ENCODE measurements at places on chromosomes 16 and 17.

DNA sequence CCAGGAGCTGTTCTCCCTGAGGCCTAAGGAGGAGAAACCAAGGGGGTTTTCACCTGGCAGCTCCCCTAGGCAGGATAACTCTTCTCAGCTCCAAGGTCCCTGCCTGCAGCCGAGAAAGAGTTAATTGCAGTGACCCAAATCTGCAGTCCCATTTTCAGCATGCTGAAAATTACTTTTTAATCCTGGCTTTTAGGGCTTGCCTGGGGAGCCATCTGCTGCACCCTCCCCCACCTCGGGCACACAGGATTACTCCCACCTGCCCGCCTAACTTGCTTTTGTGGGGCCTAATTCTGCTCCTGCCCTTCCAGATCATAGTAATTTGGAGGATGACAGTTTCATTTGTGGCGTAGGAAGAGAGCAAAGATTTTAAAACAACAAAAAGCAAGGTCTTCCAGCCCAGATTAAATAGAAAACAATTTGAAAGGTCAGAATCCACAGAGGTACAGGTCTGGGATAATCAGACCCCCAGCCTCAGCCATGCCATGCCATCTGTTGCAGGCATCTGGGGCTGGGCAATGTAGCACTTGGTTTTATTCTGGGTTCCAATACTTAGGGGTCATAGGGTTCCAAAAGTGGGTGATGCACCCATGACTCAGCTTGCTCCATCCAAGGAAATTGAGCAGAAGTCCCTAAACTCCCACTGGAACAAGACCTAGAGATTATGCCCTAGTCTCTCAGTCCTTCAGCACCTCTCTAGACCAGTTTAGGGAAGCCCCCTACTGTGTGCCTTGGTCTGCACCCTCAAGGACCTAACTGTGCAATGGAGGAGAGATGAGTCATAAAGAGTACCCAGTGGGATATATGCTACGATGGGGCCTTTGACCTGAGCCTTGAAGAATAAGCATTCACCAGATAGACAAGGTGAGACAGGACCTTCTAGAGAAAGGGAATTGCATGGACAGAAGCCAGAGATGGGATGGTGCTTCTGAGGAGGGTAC is 64.5 kb upstream of the NLK start:
- no peak for DNase-seq

- no peak for DNase-seq
Observed at GRCh38 chr16:2487903-2488531, 13.1 kb downstream of the TBC1D24 start.

- DNase-seq = no peak
Observed at GRCh38 chr17:8788998-8789397, 10.2 kb downstream of the MFSD6L start.

DNA sequence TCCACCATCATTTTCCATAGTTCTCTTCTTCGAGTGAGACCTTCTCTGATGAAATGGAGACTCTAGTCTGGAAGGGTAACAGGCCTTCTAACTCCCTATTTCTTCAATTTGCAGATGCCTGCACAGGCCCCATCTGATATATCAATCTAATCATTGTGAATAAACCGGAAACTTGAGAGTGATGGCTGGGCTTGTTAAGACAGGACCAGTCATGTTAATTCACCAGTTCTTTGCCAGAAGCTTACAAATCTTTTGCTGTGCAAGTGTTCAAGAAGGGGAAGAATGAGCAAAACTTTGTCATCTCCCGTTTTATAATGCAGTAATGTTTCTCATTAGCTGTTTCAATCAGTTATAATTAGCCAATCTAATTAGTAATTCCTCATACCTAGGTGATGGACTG is 1561.3 kb upstream of the GOT2 start:
- DNase-seq = no peak

GRCh38 chr17:49342575-49342936 is 19.5 kb downstream of the ZNF652 start:
- no peak for DNase-seq

GRCh38 chr17:19900809-19901208 is 33.1 kb upstream of the ULK2 start:
- DNase-seq = no peak

DNA sequence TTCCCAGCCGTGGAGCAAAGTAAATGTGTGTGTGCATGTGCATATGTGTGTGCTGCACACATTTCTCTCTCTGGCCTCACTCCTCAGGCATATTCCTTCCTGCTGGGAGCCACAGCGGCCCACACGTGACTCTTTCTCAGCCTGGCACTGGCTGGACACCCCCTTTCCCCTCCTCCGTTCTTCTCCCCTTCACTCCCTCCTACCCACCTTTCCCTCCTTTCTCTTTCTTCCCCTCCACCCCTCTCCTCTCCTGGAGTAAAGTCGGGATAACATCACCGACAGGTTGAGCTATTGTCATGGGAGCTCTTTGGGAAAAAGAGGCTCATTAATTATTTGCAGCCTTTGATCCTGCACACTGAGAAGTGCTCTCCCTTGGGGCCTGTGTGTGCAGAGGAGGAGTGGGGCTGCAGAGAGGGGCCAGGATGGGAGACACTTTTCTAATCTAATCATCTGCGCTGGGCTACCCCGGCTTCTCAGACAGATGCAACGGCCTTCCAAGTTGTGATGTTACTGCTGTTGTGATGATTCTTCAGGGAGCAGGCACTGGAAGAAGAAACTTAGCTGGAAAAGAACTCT is 126.3 kb upstream of the HSBP1 start:
- DNase-seq = no peak

GRCh38 chr16:27347930-27348685 is 34.3 kb downstream of the IL4R start:
- no peak for DNase-seq

DNA sequence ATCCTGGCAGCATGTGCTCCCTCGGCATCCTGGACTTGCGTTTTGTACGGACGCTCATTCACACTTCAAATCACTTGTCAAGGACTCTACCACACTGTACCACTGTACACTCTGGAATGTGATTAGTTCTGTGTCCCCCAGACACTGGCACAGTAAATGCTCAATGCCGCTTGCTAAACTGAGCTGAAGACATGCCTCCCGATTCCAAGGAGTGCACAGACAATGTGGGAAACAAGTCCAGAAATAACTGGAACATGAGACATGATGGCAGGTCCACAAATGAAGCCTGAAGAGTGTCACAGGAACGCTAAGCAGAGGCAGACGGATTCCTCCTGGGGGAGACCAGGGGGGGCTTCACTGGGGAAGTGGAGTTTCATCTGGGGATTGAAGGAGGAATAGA is 22.1 kb downstream of the HIC1 start:
- DNase-seq = no peak

GRCh38 chr17:69418535-69418934 is 4.0 kb downstream of the MAP2K6 start:
- no peak for DNase-seq

GRCh38 chr17:21452377-21453143 is 76.4 kb downstream of the KCNJ12 start:
- peak; percentile 38 for DNase-seq

DNA sequence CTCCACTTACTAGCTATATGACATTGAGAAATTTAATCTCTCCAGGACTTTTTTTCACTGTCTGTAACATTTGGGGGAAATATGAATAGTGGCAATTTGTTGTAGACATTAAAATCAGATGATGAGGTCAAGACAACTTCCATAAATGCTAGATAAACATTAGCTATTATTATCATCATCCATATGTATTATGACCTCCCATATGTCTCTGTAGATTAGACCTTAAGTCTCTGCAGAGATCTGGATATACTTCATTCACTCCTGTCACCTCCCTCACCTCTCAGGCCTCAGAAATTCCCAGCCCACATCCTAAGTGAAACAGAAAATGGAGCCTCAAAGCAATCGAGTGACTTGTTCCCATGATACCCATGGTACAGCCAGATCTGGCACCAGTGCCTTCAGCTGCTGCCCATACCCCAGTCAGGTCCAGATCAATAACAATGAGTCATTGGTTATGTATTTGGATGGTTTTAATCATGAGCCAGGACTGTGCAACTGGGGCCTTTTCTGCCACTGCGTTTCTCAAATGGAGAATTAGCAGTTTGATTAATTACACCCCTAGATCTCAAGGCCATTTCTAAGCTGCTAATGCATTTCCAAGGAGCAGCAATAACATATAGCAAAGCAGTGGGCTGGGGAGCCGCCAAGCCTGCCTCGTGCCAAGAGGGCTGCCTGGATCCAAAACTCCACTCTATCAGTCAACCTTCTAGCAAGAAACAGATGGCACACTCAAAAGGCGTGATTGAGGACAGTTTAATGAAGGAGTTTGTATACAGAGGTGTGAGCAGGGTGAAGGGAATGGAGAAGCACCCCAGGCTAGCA is 2.6 kb upstream of the FDXR start:
- no peak for DNase-seq

DNA sequence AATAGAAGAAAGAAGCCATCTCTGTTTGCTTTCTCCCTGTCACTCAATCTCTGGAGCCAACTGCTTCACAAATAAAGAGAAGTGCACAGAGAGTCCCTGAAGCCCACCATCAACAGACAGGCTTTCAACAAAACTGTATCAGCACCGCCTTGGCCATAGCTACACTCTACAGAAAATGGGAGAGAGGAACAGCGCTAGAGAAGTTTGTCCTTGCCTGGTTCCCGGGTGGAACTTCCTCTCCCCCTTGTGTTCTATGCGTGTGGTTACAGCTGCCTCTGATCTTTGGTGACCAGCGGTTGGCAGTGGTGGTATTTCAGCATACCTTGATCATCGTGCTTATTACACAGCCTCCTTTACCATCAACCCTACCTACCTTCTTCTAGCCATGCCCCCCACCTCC is 91.4 kb upstream of the CCL2 start:
- no peak for DNase-seq

GRCh38 chr16:30521873-30522641 is 4.3 kb downstream of the ZNF768 start:
- no peak for DNase-seq

GRCh38 chr17:29283496-29283895 is 10.5 kb downstream of the NUFIP2 start:
- no peak for DNase-seq

DNA sequence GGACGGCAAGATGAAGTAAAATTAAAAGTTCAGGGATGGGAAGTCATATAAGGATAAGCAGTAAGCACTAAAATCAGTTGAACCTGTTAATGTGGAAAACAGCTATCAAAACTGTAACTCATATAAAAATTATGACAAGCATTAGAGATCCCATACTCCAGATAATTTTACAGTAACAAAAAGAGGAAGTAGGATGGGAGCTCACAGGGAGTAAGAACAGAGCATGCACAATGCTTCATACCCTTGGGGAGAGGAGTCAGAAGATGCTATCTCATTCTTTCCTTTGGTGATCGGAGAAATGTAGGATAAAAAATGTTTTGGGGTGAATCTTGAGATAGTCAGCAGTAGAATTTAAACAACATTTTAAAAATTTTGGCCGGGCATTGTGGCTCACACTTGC is 164.7 kb upstream of the CACNG5 start:
- no peak for DNase-seq

GRCh38 chr17:49110509-49110908 is 22.1 kb upstream of the B4GALNT2 start:
- DNase-seq = no peak

GRCh38 chr17:58991718-58992331 is 114.9 kb downstream of the TRIM37 start:
- DNase-seq = no peak

- peak; percentile 86 for DNase-seq
Observed at GRCh38 chr17:21125862-21126261, 902 bp upstream of the DHRS7B start.

DNA sequence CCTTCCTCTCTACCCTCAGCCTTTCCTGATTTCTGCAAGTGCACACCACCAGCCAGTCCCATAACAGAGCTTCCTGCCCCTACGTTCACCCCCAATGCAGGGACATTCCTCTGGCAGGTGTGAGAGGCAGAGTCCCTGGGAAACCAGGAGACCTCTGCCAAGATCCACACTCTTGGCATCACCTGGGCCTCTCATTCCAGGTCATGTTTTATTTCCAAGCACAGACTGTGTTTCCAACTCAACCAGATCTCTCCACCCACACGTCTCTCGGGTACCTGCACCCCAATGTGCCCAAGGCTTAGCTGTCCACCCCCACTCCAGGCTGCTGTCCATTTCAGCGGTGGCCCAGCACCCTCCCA is 21.0 kb upstream of the PHB1 start:
- DNase-seq = no peak

Data from CD4-positive, alpha-beta T cell treated with Interleukin-4 for 1 hour (primary cell).